ENCODE measurements at places on chromosomes 5 and 9.
A peak's percentile ranks its signal among the peaks of the same experiment; 100 is the strongest.

GRCh38 chr5:132232465-132232864 lies 4.8 kb upstream of the P4HA2 start:
- DNase-seq, result no peak

DNA sequence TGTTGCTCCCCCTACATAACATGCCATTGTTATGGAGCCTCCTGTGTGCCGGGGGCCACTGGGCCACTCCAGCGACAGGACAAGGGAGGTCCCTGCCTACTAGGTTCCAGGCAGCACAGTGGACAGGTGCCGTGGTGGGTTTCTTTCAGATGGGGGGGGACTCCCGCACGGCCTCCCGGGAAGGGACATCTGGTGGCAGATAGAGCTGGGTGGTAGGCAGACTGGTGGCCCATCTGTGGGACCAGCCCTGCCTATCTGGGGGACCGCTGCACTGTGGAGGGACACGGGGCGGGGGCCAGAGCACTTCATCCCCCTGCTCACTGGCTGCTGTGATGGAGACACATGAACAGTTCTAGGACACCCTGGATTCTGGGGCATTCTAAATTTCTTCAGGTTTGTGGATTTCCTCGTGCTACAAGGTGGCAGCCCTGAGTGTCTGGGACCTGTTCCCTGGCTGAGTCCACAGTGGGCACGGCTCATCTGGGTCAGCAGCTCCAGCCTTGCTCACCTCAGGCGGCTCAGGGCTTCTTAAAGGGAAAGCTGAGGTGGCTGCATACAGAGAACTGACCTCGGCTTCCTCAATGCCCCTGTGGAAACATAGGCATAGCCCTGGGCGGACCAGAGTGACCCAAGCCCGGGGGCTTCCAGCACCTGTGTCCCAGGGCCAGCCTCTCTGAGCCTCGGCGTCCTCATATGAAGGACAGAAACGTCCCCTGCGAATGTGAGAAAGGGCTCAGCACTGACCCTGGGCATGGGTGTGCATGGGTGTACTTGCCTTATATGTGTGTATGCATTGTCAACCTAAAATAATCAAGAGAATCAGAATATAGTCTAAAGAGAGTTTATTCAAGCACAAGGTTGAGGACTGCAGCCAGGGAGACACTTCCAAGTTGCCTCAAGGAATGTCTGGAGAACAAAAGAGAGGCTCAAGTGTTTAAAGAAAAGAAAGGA lies 22.5 kb downstream of the FGD3 start:
- DNase-seq, result no peak

DNA sequence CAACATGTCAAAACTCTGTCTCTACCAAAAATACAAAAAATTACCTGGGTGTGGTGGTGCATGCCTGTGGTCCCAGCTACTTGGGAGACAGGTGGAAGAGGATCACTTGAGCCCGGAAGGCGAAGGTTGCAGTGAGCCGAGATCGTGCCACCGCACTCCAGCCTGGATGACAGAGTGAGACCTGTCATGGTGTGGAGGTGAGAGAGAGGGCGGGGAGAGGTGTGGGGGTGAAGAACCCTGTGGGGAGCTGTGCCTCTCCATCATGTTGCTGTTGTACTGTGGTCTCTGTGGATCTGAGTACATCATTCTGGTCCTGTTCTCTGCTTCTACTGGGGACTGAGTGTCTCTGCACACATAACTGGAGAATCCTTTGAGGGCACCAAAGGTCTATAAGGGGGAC lies 11.3 kb upstream of the SLC34A1 start:
- no peak for DNase-seq

DNA sequence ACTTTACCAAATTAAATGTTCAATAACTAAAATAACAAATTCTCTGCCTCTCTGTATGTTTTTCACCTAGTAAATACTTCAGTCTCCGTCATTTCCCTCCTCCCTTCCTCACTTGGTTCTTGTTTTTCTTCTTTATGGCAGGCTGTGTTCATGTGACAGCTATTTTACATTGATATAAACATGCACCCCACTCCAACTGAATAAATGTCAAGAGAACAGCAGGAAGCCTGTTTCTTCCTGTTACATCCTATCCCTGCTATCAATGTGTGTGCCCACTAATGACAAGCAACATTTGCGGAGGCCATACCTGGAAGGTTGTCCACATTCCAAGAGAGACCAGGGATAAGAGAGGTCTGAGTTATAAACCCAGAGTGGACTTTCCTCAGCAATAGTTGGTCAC lies 145.2 kb upstream of the MAST4 start:
- no peak for DNase-seq

DNA sequence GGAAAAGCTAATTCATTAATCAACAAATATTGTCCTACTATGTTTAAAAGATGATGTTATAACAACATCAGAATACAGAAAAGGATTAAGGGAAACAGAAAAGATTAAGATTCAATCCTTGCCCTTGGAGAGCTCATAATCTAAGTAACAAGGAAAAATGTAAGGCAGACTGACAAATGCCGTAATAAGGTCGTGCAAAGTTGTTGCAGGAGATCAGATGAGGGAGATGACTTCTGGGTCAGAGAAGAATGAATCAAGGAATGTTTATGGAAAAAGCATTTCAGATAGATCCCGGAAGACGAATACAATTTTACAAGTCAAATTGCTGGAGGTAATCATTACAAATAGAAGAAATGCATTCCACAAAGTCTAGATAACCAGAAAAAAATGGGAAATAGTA lies 6.4 kb downstream of the ADAMTS6 start:
- DNase-seq, result no peak

DNA sequence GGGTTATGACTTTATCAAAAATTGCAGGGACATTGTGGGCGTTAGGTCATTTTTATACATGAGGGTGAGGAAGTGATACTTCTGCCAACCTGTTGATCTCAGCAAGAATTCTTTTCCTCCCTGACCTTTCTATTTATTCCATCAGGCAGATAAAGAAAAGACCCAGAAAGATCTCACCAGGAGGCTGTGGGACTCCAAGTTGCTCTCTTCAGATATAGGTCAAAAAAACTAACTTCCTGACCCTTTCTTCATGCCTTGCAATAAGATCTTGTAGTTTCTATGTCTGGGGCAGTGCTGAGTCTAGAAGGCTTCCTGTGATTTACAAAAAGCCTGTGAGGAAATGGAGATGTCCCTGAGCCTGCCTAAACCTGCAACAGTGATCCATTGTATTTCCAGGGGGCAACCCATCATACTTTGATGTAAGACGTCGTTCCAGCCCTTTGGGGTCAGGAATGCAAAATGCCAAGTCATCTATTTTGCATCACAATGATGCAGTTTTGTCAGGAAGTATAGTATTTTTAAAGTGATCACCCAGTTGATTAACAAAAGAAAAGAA lies 22.0 kb upstream of the PIK3R1 start:
- peak; percentile 39 for DNase-seq

GRCh38 chr5:32428426-32428825 lies 16.1 kb downstream of the ZFR start:
- DNase-seq, result no peak

GRCh38 chr9:73073337-73074175 lies 78.1 kb upstream of the ANXA1 start:
- DNase-seq, result no peak

GRCh38 chr5:10735569-10736276 lies 25.3 kb downstream of the DAP start:
- DNase-seq, result peak; percentile 79

DNA sequence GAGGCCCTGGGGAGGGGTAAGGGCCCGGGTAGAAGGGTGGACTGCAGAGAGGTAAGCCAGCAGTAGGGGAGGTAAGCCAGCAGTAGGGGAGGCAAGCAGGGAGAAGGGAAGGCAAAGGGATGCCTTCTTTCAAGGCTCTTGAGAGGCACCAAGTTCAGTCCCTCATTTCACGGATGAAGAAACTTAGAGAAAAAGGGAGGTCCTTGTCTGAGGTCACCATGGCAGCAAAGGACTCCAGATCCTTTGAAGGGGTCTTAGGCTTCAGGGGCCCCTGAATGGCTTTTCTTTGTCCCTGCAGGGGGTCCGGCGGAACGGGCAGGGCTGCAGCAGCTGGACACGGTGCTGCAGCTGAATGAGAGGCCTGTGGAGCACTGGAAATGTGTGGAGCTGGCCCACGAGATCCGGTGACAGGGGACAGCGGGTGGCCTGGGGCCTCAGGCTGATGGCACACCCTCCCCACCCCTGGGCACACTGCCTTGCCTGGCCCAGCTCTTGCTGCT lies 42.6 kb downstream of the RGS3 start:
- no peak for DNase-seq

- DNase-seq, result no peak
Observed at GRCh38 chr5:139414581-139415130, 10.8 kb upstream of the SPATA24 start.

GRCh38 chr9:108676355-108676754 lies 179.4 kb downstream of the ACTL7B start:
- no peak for DNase-seq

- no peak for DNase-seq
Observed at GRCh38 chr9:134396825-134397224, 70.6 kb downstream of the RXRA start.

GRCh38 chr9:20511686-20512085 lies 110.6 kb downstream of the MLLT3 start:
- DNase-seq, result peak; percentile 35

DNA sequence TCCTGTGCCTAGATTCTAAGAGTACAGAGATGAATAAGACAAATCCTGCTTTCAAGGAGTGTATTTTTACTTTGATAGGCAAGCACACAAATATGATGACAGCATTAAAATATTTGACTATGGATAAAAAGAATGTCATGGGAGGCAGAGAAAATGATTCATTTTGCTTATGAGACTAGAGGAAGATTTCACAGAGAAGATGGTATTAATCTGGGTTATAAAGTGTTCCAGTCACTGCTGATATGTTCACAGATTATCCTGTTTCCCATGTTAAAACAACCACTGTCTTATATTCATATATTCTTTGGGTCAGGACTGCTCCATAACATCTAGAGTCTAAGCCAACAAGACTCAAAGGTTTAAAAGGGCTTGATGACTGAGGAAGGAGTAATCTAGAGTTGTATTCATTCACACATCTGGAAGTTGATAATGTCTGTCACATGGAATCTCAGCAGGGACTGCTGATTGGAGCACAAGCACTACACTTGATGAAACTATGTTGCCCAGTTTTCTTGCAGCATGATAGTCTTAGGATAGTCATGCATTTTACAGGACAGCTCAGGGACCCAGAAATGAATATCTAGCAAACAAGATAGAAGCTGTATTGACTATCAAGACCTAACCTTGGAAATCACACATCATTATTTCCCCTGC lies 79.3 kb downstream of the STARD4 start:
- DNase-seq, result no peak

DNA sequence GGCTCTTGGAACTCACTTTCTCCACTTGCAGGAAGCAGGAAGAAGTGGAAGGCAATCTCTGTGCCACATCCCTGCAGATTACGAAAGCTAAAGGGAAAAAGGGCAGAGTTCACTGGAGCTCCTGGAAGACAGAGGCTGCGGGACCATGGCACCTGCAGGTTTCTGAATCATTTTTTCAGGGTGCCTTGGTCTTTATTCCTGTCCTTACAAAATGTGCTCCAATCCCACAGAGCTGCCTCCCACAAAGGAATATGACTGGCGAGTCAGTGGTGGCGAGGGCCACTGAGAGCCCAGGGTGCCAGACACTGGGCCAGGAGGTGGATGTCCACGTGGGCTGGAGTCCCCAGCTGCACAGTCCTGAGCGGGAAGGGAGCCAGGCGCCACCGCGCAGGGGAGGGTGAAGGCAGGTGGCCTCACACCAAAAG lies 183.0 kb downstream of the FANCC start:
- DNase-seq, result no peak

DNA sequence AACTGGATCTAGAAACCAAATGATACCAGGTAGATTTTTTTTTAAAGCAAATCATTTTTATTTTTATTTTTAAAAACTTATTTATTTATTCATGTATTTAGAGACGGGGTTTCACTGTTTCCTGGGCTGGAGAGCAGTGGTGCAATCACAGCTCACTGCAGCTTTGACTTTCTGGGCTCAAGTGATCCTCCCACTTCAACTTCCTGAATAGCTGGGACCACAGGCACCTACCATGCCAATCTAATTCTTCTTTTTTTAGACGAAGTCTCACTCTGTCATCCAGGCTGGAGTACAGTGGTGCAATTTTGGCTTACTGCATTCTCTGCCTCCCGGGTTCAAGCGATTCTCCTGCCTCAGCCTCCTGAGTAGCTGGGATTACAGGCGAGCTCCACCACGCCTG lies 41.3 kb upstream of the CDK20 start:
- DNase-seq, result no peak

DNA sequence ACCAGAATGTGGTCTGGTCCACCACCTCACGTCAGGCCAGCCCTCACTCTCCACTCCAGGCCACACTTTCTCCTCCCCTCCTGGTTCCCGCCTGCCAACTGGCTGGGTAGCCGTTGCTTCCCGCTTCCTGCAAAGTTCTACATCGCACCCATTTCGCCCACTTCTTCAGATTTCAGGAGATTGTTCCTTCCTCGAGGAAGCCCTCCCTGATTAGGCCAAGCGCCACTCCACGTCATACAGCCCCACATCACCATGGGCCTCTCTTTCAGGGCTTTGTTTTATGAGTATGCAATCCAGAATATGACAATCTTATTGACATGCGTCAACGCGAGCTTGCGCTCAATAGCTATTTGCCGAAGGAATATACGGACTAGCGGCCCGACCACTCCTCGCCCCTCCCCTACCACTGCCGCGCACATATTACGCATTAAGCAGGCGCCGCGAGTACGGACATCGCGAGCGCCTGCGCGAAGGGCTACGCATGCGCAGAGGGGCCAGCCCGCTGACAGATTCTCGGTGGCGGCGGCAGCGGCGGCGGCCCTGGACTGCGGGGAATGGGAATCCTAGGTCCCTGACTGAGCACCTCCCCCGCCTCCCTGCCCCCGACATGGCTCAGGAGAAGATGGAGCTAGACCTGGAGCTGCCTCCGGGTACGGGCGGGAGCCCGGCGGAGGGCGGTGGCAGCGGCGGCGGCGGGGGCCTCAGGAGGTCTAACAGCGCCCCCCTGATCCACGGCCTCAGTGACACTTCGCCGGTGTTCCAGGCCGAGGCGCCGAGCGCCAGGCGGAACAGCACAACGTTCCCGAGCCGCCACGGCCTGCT lies 74.7 kb downstream of the PIP5K1B start:
- peak; percentile 97 for DNase-seq

Measured in common myeloid progenitor, CD34-positive (primary cell).